Lung microvascular endothelial cell (primary cell): ENCODE measurements at places on chromosomes 7 and 10. TPM values are rescaled to one million over a fixed set of nuclear protein-coding genes. Genes with fewer than 3 reads are reported as not detected.
A peak's percentile ranks its signal among the peaks of the same experiment; 100 is the strongest.

DNA sequence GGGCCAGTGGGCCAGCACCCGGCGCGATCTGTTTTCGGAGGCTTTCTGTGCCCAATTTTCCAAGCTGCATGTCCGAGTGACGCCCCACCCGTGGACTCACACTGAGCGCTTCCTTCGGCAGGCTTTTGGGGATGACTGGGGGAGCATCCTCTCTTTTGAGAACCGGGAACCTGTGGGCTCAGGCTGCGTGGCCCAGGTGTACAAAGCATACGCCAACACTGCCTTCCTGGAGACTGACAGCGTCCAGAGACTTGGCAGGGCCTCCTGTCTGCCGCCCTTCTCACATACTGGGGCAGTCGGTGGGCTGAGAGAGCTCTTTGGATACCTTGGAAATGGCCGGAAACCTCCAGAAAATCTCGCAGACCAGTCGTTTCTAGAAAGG is 1.0 kb downstream of the ADCK2 start:
- no peak for DNase-seq

The CYTH3 gene
- 8.9 and 11.1 TPM in 2 replicates for total RNA-seq

The CYP26C1 gene
- total RNA-seq = 0.44 and 1.6 TPM in 2 replicates

The CALML3 gene
- total RNA-seq = not detected in 2 replicates

The CTTNBP2 gene
- not detected in 2 replicates for total RNA-seq

GRCh38 chr10:113222207-113222606 is 272.2 kb downstream of the TCF7L2 start:
- DNase-seq = no peak

GRCh38 chr10:3836222-3836820 is 51.3 kb upstream of the KLF6 start:
- DNase-seq = no peak

The SLC29A3 gene
- total RNA-seq = 1.3 and 2.6 TPM in 2 replicates

GRCh38 chr7:19713676-19714075 is 4.8 kb upstream of the POLR1F start:
- DNase-seq = peak; percentile 69

The NUDT13 gene
- 1.2 and 1.7 TPM in 2 replicates for total RNA-seq

The UPP1 gene
- 7.9 and 8.1 TPM in 2 replicates for total RNA-seq

DNA sequence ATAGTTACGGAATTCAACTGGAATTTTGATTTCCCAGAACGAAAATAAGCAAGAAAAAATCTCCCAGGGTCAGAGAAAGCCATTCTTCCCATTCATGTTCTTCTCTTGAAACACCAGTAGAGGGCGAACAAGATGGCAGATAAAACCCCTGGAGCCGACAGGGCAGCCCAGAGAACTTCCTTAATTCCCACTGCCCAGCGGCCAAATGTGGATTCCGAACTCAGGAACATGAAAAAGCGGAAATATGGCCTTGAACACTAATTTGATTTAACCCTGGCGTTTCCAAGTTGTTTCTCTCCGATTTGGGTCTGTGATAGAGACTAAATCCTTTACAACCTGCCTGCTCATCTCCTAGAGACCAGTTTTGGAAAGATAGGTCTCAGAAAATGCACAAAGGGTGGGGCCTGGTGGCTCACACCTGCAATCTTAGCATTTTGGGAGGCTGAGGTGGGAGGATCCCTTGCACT is 100.7 kb upstream of the WAC start:
- peak; percentile 69 for DNase-seq

The ABCB4 gene
- not detected in 2 replicates for total RNA-seq

GRCh38 chr10:35463105-35463867 is 127.0 kb downstream of the CCNY start:
- peak; percentile 25 for DNase-seq

DNA sequence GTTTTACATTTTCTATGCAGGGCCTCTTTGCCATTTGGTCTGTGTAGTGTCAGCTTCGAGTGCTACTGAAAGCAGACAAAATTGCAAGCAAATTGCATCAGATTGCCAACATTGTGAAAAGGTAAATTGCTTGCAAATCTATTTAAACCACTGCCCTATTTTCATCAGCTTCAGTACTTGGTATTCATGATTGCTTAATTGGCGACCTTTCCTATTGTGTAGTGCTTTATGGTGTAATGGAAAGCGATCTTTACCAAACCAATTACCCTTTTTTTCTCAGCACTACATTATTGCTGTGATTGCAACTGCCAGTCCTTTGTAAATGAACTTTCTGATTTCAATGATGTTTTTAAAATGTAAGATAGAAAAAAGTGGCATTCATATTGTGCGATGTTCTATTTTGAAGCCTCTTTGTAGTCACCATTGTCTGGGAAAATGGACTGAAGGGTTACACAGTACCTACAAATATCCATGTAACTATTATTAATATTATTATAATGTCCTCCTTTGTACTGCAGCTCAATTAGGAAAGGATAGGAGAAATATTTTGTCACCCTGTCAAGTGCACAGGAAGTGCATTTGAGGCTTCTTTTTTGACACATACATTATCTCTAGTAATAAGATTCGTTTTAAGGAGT is 177.7 kb upstream of the SP8 start:
- no peak for DNase-seq

- DNase-seq = no peak
Observed at GRCh38 chr10:98167191-98167590, 32.7 kb downstream of the R3HCC1L start.
